Cardiac septum (tissue), 1 donor: ENCODE measurements at places on chromosomes 12 and 14. TPM values are rescaled to one million over a fixed set of nuclear protein-coding genes. Genes with fewer than 3 reads are reported as not detected.

The SYNE3 gene
- 12.4 TPM for total RNA-seq

The PMCH gene
- not detected for total RNA-seq

The SLC4A8 gene
- 0.86 TPM for total RNA-seq

The ITGA5 gene
- 48.2 TPM for total RNA-seq

The INTS13 gene
- 15.5 TPM for total RNA-seq

- DNase-seq: no peak
Measured at GRCh38 chr14:99120526-99121318, 151.3 kb downstream of the BCL11B start.

- no peak for DNase-seq
Measured at GRCh38 chr12:58504143-58504938, 416.0 kb downstream of the LRIG3 start.

The SPTSSA gene
- 11.5 TPM for total RNA-seq

The MUCL1 gene
- total RNA-seq: not detected

The CFAP251 gene
- total RNA-seq: 3.8 TPM
